ENCODE measurements at places on chromosomes 11 and 22. TPM values are rescaled to one million over a fixed set of nuclear protein-coding genes. Genes with fewer than 3 reads are reported as not detected.

Gene PGR
- 0.10 TPM for total RNA-seq

Gene SUSD2
- 0.99 TPM for total RNA-seq

Gene CCDC89
- 1.8 TPM for total RNA-seq

Gene HORMAD2
- total RNA-seq = not detected

Gene BCO2
- 4.9 TPM for total RNA-seq

Gene LINC01488
- not detected for total RNA-seq

Gene TEX12
- 0.20 TPM for total RNA-seq

Gene CRY2
- total RNA-seq = 50.6 TPM

Gene NEFH
- 1.3 TPM for total RNA-seq

Gene PI4KA
- 40.5 TPM for total RNA-seq

Gene SCUBE2
- total RNA-seq = 15.7 TPM

Gene TMPRSS13
- total RNA-seq = 7.8 TPM

Gene PATE2
- not detected for total RNA-seq

Gene APOA5
- total RNA-seq = not detected

GRCh38 chr11:12122083-12122482, 11.7 kb downstream of the MICAL2 start:
- DNase-seq = no peak

DNA sequence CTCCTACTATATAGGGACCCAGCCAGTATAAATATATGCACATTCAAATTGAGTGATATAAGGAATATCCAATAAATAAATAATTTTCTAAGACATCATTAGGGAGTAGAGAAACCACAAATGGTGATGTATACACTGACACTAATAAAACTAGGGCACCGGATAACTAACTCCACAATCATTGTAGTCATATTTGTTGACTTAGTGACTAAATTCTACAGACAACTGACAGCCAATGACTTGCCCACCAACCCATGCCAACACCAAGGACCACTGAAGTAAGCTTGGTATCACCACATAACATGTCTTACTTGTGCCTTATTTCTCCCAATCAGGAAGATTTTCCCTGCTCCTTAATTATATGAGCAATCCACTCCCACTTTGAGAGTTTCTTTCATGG, 139.6 kb upstream of the TRPC6 start:
- no peak for DNase-seq

- DNase-seq = no peak
These were observed 2.4 kb downstream of the TRIM22 start for GRCh38 chr11:5691964-5692361.

DNA sequence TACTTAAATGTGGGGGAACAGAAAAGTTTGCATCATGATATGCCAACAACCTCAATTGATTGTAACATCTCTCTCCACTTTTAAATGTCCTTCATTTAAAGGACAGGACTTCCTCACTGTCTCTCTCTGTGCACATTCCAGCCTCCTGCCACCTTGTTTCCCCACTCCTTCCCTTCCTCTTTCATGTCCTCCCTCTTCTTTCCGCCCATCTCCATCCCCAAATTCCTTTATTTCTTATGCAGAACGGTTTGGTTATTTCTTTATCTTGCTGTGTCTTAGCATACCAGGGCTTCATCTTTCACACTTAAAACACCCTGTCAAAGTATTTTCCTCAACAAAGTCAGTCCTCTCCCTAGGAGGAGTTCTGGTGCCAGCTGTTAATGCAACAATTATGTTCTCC, 293.8 kb downstream of the NXPE2 start:
- DNase-seq = no peak

DNA sequence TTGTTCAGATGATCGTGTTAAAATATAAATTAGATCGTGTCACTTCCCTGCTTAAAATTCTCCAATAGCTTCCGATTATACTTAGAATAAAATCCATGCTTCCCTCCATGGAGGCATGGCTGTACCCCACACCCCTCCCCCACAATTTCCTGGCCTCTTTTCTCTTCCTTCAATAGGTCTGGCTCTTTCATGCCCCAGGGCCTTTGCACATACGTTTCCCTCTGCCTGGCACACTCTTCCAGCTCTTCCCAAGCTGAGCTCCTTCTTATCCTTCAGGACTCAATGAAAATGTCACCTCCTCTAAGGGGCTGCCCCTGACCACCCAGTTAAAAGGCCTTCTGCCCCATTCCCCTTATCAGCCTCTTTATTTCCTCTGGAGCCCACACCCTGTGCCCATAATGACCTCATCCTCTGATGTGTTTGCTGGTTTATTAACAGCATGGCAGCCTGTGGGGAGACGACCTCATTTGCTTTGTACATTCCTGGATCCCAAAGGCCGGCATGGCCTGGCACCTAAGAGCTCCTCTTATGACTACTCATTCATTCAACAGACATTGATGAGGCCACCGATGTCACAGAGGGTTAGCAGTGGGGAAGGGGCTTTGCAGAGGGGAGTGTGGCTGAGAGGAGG, 9.0 kb upstream of the FLRT1 start:
- no peak for DNase-seq

- DNase-seq = peak; percentile 23
These were observed 1.0 kb downstream of the ZBTB16 start for GRCh38 chr11:114060392-114061047.

GRCh38 chr11:93940395-93940794, 80.8 kb upstream of the HEPHL1 start:
- no peak for DNase-seq

DNA sequence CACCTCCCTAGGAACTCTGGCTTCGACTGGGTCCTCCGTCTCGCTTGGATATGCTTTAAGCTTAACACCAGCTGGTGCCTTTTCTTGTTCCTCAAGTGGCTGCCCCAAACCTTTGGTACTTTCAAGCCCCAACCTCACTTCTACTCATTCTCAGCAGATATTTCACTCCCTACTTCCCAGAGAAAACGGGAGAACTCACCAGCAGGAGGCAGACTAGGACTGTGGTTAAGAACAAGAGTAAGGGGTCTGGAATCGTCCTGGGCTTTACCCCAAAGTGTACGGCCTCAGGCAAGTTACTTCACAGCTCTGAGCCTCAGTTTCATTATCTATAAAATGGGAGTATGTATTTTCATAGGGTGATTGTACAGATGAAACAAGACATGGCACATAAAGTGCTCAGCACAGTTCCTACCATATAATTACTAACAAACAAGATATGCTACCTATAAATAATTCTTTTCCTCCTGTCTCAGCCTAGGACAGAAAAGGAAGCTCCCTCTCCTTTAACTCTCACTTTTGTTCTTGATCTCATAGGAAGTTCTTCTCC, 37.8 kb downstream of the PAMR1 start:
- peak; percentile 20 for DNase-seq

GRCh38 chr11:116515664-116516184, 257.1 kb downstream of the BUD13 start:
- DNase-seq = no peak

- DNase-seq = peak; percentile 80
These were observed 4.4 kb upstream of the TPCN2 start for GRCh38 chr11:69044111-69045013.

DNA sequence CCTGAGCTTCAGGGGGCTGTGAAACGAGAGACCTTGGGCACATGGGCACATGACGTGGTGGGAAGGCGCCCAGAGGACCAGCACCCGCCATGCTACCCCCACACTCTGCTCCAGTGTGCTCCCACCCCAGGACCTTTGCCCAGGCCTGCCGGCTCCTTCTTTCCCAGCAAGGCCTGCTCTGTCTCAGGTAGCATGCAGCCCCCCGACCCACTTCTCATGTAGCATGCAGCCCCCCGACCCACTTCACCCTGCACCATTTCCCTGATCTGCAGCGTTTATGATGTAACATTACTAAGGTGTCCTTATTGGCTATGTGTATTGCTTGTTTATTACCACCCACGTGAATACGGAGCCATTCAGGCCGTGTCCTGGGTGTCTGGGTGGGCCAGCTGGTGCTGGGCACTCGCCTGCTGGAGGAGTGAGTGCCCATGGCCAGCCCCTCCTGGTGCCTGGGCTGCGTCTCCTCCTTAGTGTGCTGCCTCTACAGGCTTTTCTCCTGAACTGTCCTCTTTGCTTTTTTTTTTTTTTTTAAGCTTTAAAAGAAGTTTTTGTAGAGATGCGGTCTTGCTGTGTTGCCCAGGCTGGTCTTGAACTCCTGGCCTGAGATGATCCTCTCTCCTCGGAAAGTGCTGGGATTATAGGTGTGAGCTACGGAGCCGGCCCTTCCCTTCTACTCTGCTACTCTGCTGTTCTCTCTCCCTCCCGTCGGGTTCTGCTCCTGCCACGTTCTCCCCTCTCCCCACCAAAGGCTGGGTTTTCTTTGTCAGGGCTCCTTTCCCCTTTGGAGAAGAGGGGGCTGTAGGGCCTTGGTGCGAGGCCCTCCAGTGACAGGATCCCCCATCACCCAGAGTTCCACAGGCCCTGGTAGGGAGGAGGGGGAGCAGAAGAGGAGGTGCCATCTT, 29.4 kb downstream of the LRP5 start:
- DNase-seq = no peak

DNA sequence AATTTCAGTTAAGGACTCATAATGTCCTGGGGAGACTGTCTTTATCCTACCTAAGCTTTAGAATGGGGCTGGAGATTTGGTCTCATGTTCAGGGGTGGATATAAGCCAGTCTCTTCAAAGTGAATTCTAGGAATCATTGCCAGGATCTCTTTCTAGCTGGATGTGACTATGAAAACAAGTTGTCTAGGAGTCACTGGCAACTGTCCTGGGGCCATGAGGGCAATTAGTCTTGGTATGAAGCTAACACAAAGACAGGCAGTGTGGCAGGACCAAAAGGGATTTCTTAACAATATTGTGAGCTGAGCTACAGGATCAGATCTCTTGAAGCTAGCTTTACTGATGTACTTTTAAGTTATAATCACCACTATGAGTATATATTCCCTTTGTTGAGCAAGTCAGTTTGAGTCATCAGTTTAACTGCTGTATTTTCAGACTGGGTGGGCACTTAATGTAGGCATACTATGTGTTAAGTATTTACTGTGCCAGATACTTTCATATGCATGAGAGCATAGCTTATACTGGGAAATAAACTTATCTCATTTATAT, 390.0 kb upstream of the CCDC90B start:
- DNase-seq = no peak

DNA sequence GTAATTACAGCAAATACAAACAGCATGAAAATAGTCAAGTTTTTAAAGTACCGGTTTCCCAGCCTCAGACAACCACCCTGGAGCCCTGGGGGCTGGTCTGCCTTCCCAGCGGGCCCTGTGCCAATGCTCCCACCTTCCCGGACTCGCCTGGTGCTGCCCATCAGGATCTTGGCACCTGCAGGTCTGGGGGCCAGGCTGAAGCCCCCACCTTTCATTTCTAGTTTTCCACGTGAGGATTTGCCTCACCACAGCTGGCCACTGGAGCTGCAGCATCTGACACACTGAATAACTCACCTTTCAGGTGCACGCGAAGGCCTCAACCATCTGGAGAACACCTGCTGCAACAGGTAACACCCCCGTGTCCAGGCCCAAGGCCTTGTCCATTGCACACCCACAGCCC, 108.7 kb upstream of the THY1 start:
- no peak for DNase-seq

- DNase-seq = no peak
These were observed 13.5 kb downstream of the ACRV1 start for GRCh38 chr11:125667151-125667550.

GRCh38 chr11:6992026-6992425, 28.1 kb downstream of the ZNF214 start:
- no peak for DNase-seq

GRCh38 chr11:20315800-20316199, 47.7 kb upstream of the HTATIP2 start:
- DNase-seq = no peak

GRCh38 chr11:69219991-69220390, 64.3 kb downstream of the SMIM38 start:
- no peak for DNase-seq

GRCh38 chr11:43693069-43693468, 12.5 kb downstream of the HSD17B12 start:
- DNase-seq = no peak

DNA sequence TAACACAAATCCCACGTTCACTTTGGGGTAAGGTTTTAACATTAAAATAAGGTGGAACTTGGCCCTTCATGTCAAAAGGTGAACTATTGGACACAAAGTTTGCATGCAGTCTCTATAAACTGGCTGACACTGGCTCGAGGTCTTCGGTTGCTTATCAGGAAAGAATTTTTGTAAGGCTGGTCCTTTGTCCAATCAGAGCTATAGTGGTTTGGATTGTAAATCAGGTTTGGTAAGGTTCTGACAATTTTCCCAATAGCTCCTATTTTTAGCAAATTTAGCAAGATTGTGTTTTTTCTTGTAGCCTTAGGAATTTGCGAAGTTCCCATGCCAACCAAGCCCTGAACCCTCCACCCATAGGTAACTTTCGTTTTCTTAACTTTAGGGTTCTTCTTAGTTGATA, 17.6 kb upstream of the MED17 start:
- DNase-seq = no peak

DNA sequence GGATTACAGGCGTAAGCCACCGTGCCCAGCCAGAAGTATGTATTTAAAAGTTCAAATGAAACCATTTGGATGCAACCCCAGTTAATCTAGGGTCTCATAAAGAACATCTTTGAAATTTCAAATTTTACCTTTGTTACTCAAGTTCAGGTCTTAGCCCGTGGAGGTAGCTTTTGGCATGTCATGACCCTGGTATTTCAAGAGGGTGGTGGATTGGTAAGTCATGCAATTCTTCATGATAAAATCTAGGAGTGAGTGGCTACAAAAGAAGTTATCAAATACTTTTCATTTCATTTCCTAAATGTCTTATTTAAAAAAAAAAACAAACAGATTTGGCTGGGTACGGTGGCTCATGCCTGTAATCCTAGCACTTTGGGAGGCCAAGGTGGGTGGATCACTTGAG, 80.6 kb downstream of the ABTB2 start:
- DNase-seq = no peak

- DNase-seq = peak; percentile 23
These were observed 2.9 kb upstream of the MRGPRG start for GRCh38 chr11:3221408-3222002.

- DNase-seq = no peak
These were observed 74.8 kb downstream of the APOL5 start for GRCh38 chr22:35792506-35792905.

GRCh38 chr11:61082062-61082870, 20.0 kb upstream of the CD5 start:
- DNase-seq = no peak

DNA sequence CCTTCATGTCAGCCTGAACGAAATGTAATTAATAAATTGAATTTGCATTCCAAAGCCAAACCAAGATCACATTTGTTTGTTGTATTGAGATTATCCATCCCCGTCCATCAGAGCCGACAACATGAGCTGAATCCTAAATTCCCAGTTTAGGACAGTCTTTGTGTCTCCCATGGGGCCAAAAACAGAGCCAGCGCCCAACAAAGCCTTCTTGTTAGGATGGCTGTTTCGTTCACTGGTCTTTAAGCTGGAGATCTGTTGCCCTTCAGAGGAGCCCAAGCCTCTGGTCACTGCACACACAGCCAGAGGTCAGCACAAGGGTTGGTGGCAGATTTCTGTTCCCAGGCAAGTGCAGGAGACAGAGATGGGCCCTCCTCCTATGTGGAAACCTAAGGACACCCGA, 25.8 kb downstream of the DSCAML1 start:
- DNase-seq = no peak

GRCh38 chr11:873706-874105, 31.1 kb downstream of the TSPAN4 start:
- no peak for DNase-seq

GRCh38 chr22:44555597-44555996, 57.6 kb upstream of the RTL6 start:
- no peak for DNase-seq

GRCh38 chr22:19837915-19838314, 16.8 kb downstream of the GNB1L start:
- DNase-seq = no peak

GRCh38 chr11:2945031-2945756, 16.0 kb upstream of the PHLDA2 start:
- DNase-seq = peak; percentile 65
